ENCODE measurements at places on chromosomes 3 and 15.

DNA sequence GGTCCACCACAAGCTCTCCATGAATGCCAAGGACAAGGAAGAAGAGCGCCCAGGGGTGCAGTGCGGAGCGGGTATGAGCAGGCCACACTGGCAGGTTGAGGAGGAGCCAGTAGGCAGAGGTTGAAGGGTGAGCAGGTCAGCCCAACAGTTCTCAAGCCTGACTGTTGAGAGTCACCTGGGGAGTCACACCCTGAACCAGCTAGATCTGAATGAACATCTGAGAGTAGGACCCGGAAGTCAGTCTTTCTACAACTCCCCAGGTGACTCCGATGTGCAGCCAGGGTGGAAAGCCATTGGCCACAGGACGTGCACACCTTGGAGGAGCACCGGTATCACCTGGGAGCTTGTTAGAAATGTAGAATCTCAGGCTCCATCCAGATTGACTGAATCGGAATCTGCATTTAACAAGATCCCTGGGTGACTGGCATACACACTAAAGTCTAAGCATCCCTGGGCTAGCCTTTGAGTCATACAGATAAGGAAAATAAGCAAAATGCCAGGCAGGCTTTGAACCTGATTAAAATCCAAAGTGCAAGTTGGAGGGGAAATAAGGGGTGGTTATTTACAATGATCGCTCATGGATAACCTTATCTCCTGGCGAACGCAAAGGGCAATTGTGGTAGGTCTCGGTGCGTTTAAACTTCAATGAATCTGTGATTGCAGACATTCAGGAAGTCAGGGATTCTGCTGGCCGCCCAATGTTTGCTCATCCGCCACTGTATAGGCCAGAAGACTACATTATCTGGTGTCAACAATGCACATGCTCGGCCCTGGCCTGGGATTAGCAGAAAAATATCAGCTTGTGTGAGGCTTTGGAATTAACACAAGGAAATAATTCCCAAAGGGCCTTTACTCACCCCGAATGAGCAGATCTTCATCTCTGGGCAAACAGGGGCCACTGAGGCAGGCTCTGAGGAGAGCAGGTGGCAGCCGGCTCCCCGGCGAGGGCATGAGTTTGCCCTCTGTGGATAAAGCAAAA lies 11.7 kb upstream of the LYZL4 start:
- no peak for DNase-seq

GRCh38 chr3:127495821-127496655 lies 94.5 kb downstream of the TPRA1 start:
- DNase-seq: no peak

- DNase-seq: no peak
Measured at GRCh38 chr15:37885651-37886050, 48.8 kb upstream of the TMCO5A start.

DNA sequence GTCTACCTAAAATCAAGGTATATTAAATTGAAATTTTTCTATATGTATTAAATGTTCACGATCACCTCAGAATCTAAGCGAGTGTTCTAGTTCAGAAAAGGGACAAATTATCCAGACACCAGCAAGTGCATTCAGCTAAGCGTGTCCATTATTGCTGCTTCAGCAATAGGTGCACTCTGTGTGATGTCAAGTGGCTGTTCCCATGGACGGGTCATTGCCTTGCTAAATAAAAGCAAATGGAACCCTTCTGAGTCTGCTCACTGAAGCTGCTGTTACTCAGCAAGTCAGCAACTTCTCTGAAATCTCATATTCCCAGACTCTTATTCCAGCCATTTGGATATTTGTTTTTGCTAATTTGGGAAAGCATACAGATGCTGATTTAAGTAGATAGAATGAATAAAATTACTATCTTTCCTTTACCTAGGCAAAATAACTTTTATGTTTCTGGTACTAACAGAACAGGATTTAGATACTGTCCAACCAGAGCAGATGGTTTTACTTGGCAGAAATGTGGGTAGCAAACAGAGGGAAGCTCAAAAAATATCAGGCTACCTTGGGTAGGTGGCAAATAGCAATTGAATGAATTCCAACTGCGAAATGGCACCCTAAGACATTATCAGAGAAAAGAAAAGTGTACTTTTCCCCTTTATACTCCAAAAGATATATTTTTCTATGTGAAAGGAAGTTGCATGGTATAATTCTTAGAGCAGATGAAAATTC lies 407.0 kb downstream of the GAP43 start:
- DNase-seq: no peak

GRCh38 chr15:33360886-33361285 lies 50.1 kb downstream of the RYR3 start:
- no peak for DNase-seq

DNA sequence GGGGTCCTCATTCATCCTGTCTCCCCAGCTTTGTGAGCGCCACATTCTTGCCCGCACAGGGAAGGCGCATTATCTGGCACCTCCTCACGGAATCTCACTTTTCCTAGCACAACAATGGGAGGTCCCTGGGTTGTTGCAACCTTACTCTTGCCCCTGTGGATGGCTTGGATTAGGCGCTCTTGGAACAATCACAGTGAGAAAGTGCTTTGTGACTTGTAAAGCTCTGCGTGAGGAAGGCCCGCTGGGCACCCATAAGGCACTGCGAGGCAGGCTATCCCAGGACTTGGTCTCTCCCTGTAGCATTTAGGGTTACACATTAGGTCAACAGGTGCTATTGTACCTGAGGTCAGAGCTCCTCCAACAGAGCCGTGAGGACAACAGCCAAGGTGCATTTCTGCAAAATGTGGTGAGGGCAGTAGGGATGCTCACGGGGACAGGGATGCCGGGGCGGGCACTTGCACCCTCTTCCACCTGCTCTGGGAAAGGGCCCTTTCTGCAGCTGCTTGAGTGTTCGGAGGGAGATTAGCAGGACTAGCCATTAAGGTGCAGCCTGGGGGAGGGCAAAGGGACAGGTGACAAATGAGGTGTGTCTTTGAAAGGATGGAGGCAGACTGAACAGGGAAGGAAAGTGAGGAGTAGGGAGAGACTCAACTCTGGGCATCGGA lies 13.9 kb upstream of the LRRC15 start:
- DNase-seq: no peak

DNA sequence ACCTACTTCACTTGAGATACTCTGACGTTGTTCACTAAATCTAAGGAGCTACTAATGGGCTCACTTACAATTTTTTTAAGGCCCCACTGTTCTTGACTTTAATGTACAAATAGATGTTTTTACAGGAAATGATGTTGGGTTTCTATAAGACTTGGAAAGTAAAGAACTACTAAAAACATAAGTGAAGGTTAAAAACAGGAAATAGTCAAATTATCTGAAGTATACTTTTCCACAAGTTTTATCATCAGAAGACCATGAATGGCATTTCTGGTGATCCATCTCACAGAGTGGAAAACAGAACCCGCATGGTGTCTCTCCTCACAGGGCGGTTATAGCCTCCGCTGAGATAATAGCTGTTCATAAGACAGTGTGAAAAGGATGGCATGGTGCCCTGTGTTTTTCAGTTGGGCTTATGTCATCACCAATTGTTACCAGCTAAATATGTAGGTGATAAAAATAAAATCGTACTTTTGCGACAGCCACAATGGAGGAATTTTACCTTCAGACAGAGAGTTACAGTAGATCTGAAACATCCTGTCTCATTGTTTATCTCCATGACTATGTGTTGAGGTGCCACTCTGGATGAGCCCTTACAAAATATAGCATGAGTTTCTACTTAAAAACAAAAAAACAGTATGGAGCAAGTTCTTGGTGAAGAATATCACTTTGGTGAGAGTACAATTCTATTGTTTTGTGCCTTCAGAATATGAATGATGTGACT lies 462.4 kb downstream of the RAP2B start:
- no peak for DNase-seq

DNA sequence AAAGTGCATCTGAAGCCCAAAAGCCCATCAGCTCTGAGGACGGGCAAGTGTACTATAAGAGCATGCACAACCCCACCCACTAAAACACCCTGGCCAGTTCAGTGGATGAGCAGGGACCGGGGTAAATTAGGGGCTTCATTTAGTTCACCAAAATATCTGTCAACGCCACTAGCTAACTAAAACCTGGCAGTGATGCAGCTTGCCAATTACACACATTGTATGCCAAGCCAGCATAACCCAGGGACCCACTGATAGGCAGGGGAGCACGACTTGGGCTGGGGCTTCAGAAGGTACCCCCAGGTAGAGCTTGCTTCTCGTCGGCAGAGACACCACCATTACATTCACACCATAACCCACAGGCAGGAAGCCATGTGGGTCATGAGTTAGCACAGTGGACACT lies 47.0 kb downstream of the PTPN23 start:
- DNase-seq: no peak

- no peak for DNase-seq
Measured at GRCh38 chr3:49006408-49007067, 653 bp upstream of the WDR6 start.

DNA sequence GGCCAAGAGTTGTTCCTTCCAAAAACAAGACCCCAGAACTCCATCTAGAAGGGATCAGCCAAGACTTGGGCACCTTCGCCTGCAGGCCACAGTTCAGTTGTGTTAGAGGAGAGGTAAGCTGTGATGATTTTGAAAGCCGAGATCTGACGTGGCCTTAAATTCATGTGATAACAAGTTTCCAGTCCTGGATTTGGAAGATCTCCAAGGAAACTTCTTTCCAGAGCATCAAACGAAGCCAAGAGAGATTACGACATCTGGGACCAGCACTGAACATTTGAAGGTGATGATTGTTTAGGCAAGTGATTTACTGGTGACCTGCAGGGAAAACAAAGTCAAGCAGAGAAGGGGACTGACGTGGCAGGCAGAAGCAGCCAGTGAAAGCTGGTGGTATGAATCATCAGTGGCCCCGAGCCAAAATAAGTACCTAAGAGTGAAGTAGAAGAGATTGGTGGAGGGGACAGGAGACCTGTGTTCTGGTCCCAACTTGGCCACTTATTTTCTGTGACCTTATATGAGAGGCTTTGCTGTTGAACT lies 339.0 kb upstream of the PROK2 start:
- DNase-seq: no peak

DNA sequence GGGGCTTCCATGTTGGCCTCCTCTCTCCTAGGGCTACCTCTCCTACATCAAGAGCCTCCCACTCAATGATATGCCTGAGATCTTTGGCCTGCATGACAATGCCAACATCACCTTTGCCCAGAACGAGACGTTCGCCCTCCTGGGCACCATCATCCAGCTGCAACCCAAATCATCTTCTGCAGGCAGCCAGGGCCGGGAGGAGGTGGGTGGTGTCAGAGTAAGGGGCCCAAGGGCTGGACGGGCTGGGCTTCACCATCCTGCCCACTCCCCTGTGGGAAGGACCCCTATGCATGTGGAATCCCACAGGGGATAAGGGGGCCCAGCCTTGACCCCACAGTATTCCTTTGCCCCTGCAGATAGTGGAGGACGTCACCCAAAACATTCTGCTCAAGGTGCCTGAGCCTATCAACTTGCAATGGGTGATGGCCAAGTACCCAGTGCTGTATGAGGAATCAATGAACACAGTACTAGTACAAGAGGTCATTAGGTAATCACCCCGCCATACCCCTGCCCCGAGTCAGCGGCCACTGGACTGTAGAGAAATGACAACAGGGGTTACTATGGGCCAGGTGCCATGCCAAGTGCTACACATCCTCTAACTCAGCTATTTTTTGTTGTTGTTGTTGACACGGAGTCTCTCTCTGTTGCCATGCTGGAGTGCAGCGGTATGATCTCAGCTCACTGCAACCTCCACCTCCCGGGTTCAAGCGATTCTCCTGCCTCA lies 47.1 kb downstream of the SEMA3G start:
- no peak for DNase-seq
